Stimulated activated CD4-positive, alpha-beta T cell treated with anti-CD3 and anti-CD28 coated beads, Interleukin-4, amount 100 ng/mL, for 4 hours (primary cell): ENCODE measurements at places on chromosomes 3 and 15.

DNA sequence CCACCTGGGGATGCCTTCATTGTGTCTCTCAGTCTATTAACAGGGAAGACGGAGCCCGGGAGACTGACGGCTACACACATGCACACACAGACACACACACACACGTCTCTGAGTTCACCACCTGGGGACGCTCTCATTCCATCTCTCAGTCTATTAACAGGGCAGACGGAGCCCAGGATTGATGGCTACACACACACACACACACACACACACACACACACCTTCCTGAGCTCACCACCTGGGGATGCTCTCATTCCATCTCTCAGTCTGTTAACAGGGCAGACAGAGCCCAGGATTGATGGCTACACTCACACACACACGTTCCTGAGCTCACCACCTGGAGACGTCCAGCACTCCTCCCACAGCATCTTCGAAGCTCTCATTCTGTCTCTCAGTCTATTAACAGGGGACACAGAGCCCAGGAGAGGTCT is 143.9 kb downstream of the OR4M2 start:
- DNase-seq = no peak

DNA sequence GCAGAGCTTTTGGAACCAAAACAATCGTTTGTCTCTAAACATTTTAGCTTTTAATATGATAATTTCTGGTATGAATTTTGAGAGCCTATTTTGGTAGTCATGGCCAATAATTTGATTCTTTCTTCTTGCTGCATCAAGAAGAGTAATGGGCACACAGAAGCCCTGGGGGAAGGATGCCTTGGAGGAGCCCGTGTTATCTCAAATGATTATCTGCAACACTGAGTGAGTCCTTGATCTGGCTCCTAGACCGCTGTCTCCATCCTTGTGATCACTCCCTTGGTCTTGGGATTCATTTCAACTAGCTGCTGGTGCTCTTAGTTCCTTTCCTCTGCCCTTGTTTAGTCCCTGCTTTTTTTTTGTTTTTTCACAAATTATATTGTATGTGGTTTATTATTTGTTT is 77.9 kb upstream of the CCNL1 start:
- no peak for DNase-seq

- DNase-seq = no peak
Observed at GRCh38 chr3:190701096-190701532, 161.4 kb downstream of the GMNC start.

GRCh38 chr3:61571516-61572336 is 10.4 kb downstream of the PTPRG start:
- DNase-seq = no peak

DNA sequence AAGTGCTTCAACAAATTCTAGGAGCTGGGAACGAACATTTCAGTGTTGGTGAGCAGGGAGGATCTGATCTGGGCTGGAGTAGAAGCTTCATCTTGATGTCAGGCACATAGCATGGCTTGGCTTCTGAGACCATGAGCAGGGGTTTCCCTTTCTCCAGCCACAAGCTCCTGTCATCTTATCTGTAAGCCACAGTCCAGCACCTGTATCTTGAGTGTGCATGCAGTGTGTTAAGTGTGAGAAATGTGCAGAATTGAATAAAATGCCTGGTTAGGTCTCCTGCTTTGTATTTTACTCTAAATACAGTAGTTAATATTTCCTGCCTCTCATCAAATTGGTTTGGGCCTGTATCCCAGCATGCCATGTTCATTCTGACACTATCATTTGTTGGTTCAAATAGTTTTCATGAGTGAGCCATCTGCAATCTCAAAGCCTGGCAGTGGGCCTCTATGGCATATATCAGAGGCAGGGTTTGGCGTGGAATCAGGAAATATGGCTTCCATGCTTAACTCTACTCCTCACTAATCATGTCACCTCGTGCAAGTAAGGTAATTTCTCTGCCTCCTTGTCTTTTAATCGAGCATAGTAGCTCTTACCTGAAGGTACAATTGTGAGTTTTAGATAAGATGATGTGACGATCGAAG is 43.3 kb downstream of the TLNRD1 start:
- DNase-seq = no peak

DNA sequence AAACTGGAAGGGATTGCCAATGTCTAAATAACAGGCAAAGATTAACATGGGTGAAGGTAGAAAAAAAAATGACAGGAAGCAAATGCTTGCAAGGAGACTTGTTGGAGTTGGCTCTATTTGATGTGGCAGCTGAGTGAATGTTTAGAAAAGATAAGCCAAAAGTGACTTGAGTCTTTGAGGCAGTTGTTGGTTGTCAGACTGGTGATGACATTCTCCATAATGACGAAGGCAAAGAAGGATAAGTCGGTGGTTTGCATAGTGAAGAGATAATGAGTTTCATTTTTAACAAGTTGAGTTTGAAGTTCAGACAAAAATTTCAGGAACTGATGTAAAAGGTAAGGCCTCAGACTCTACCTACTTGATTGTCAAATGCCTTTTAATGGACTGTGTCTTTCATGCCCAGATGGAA is 704.1 kb upstream of the SGO1 start:
- no peak for DNase-seq

GRCh38 chr15:79433276-79433990 is 1.3 kb downstream of the MINAR1 start:
- no peak for DNase-seq
